Airway epithelial cell (primary cell): ENCODE measurements at places on chromosomes 12 and 14. TPM values are rescaled to one million over a fixed set of nuclear protein-coding genes. Genes with fewer than 3 reads are reported as not detected.

AICDA gene
- total RNA-seq: not detected in 2 replicates

ACOT6 gene
- total RNA-seq: 0.28 TPM in 1 of 2 replicates, not detected in the other

TRIM9 gene
- total RNA-seq: 0.14 and 0.42 TPM in 2 replicates

EIF2S3B gene
- 0.09 and 0.42 TPM in 2 replicates for total RNA-seq

KLRC2 gene
- total RNA-seq: 0.19 and 0.49 TPM in 2 replicates

PLEK2 gene
- 86.1 and 98.0 TPM in 2 replicates for total RNA-seq

TMPRSS12 gene
- not detected in 2 replicates for total RNA-seq

CMA1 gene
- total RNA-seq: not detected in 2 replicates

TRHDE gene
- total RNA-seq: 0.28 and 0.78 TPM in 2 replicates

TBC1D30 gene
- total RNA-seq: 3.8 and 3.9 TPM in 2 replicates
